Ureter (tissue), 1 donor: ENCODE measurements at places on chromosomes 6 and 20. TPM values are rescaled to one million over a fixed set of nuclear protein-coding genes. Genes with fewer than 3 reads are reported as not detected.

The DZANK1 gene
- 7.1 TPM for total RNA-seq

DNA sequence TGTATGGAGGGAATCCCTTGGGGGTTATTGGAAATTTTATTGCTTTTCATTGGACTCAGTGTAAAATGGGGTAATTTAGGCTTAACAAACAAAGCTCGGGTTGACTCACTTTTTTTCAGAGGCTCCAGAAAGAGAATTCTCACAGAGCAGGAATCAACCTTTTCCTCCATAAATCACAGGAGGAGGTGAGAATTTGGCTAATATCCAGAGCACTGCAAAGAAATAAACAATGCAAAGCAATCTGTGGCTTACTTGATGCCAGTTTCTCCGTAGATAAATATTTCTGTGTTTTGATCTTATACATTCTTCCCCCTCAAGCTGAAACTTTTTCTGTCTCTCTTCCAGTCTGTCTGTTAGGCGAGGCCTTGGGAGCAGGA is 176.6 kb downstream of the TSHZ2 start:
- no peak for DNase-seq

The MANEA gene
- 22.4 TPM for total RNA-seq

GRCh38 chr6:145866456-145867396 is 52.1 kb upstream of the FBXO30 start:
- DNase-seq: no peak

GRCh38 chr20:53926428-53927028 is 143.9 kb downstream of the BCAS1 start:
- DNase-seq: peak; percentile 53

GRCh38 chr20:41175727-41176330 is 38.5 kb downstream of the PLCG1 start:
- DNase-seq: peak; percentile 37

DNA sequence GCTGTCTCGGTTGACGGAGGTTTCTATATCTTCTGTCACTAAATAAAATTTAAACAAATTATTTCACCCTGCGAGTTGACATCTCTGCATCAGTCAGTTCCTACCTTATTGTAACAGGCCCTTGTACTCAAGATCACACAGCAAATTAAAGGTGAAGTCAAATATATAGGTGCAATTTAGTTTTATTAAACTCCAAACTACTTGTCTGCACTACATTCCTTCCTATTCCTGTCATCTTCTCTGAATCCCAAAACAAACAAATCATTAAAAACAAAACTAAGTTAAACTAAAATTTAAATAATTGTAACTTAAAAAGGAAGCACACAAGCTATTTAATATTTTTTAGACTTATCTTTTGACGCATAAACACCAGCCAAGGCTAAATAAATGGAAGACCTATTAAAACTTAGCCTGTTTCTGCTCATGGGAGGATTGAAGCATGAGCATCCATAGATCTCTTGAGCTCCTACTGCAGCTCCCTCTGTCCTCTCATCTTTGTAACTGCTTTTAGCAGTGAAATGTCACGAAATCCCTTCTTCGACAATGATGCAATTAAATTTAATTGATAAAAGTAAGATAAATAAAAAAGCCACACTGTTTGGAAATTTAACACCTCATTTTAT is 1152.3 kb upstream of the GJE1 start:
- DNase-seq: no peak

The TRAM2 gene
- 14.1 TPM for total RNA-seq

DNA sequence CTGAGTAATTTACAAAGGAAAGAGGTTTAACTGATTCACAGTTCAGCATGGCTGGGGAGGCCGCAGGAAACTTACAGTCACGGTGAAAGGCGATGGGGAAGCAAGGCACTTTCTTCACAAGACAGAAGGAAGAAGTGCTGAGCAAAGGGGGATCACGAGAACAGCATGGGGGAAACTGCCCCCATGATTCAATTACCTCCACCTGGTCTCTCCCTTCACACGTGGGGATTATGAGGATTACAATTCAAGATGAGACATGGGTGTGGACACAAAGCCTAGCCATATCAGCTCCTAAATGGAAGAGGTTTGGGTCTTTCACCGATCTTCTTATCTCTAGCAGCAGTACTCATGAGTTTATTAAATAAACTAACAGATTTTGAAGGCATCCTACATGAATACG is 152.9 kb upstream of the RUNX2 start:
- no peak for DNase-seq

DNA sequence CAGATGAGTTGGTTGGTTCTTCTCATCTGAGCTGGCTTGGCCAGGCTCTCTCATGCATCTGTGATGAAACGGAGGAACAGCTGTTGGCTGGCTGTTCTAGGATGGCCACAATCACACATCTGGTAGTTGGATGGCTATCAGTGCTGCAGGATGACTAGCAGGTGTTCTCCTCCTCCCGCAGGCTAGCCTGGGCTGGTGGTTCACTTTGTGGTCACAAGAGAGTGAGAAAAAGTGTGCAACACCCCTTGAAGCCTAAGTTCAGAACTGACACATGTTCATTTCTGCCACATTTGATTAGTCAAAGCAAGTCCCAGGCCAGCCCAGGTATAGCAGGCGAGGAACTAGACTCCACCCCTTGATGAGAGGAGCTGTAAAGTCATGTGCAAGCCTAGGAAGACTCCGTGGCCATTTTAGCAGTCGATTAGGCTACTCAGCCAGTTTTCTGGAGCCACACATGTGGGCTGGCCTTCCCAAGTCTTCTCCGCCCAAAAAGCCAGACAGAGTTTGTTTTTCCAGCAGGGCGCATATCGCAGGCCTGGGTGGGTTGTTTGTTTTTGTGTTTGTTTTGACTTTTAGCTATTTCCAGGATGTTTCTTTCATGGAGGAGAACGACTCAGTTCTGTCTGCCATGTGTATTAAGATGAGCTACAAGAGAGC is 120.8 kb downstream of the ISM1 start:
- DNase-seq: no peak

DNA sequence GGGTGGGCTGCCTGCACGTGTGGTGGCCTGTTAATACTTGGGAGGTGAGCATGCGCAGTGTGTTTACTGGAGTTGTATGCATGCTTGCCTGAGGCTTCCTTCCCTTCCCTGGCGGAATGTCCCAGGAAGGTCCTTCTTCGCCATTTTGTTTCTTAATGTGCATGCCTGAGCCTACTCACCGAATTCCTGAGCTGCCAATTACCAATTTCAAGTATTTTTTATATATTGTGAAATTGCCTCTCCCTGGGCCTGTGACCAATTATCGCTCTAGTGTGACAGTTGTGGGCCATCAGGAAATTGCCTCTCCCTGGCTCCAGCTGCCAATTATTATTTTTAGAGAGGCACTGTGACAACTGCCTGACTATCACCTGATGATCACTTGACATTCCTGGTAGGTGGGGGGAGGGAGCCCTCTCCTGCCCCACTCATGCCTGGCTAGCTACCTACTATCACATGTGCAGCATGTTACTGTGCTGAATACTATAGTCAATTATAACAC is 70.0 kb downstream of the FAM50B start:
- no peak for DNase-seq

DNA sequence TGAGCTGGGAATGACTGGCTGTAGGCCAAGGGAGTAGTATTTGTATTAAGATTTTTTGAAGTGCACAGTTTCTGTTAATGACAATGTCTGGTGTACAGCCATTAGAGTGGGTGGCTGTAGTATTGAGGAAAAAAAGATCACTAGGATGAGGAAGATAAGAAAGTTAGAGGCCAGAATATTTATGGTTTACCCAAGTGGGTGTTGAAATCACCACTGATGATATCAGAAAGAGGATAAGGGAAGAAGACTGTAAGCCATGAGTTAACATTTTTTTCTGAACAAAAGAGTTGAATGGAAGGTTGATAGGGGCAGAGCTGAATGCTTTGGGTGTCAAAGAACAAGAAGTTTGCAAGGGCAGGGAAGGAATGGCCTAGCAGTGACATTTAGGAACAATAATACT is 104.7 kb downstream of the PRDM13 start:
- DNase-seq: no peak

GRCh38 chr20:13817342-13817741 is 32.5 kb downstream of the NDUFAF5 start:
- no peak for DNase-seq

The RAMACL gene
- 7.8 TPM for total RNA-seq
